MCF 10A (cell line): ENCODE measurements at places on chromosomes 2 and 18.

GRCh38 chr18:48519431-48520100 is 19.3 kb upstream of the CTIF start:
- DNase-seq: no peak

- no peak for DNase-seq
Measured at GRCh38 chr2:129912066-129912820, 67.2 kb upstream of the RAB6C start.

- peak; percentile 50 for DNase-seq
Measured at GRCh38 chr2:144801766-144802165, 281.8 kb upstream of the ZEB2 start.

DNA sequence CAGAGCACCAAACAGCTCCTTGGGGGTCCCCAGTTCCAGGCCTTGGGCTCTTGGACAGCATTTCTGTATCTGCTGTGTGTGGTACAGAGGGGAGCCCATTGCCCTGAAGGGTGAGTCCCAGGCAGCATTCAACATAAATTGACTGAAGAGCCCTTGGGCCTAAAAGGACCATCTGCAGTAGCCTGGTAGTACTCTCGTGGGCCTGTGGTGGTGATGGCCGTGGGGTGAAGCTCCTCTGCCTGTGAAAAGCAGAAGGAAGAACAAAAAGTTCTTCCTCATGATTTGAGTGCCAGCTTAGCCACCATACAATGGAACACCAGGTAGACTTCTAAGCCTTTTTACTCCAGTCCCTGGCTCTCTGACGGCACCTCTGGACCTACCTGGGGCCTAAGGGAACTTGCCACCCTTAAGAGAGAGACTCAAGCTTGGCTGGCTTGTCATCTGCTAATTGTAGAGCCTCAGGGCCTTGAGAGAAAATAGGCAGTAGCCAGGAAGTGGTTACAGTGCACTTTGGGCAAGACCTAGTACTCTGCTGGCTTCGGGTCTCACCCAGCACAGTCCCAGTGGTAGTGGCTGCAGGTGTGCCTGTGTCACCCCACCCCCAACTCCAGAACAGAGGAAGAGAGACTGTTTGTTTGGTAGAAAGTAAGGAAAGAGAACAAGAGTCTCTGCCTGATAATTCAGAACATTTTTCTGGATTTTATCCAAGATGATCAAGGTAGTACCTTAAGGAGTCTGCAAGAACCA is 84.6 kb upstream of the CERS6 start:
- DNase-seq: no peak

DNA sequence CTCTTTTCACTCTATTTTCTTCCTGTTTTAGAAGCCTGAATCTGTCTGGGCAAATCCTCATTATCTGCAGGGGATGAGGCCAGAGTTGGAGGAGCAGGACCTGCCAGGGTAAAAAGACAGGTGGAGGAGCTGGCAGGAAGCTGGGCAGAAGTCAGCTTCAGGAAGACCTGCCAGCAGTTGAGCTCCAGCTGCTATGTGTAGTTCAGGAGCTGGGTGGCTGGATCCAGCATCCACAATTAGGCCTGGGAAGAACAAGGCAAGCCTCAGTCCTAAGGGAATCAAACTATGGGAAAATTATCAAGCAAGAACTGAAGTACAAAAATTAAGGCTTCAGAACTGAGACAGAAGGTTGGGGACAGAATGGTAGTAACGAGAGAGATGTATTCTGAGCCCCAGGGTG is 174.0 kb downstream of the MREG start:
- DNase-seq: no peak

- no peak for DNase-seq
Measured at GRCh38 chr2:181660181-181660580, 3.3 kb upstream of the CERKL start.

GRCh38 chr2:24158131-24158530 is 16.7 kb upstream of the FAM228A start:
- no peak for DNase-seq

GRCh38 chr2:36800381-36800780 is 103.9 kb downstream of the VIT start:
- DNase-seq: no peak

DNA sequence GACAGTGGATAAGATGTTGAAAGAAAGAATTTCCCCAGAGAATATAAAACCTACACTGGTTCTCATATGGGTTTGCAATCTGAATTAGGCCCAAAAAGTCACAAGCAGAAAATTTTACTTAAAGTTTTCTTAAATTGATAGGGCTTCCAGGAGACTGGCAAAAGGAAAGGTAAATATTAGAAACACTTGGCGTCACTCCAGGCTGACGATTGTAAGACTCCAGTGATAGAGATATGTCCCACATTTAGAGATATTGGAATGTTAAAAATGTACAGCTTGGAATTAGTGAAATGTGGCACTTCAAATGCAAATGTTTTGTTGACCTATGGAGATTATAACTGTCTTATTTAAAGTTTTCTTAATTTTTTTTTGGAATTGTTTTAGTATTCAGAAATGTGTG is 14.0 kb downstream of the YIPF4 start:
- DNase-seq: peak; percentile 23

- DNase-seq: no peak
Measured at GRCh38 chr2:39683022-39683699, 17.4 kb downstream of the TMEM178A start.

- no peak for DNase-seq
Measured at GRCh38 chr2:181073896-181074295, 93.5 kb downstream of the UBE2E3 start.

- no peak for DNase-seq
Measured at GRCh38 chr2:120787111-120787821, 51.6 kb downstream of the GLI2 start.

DNA sequence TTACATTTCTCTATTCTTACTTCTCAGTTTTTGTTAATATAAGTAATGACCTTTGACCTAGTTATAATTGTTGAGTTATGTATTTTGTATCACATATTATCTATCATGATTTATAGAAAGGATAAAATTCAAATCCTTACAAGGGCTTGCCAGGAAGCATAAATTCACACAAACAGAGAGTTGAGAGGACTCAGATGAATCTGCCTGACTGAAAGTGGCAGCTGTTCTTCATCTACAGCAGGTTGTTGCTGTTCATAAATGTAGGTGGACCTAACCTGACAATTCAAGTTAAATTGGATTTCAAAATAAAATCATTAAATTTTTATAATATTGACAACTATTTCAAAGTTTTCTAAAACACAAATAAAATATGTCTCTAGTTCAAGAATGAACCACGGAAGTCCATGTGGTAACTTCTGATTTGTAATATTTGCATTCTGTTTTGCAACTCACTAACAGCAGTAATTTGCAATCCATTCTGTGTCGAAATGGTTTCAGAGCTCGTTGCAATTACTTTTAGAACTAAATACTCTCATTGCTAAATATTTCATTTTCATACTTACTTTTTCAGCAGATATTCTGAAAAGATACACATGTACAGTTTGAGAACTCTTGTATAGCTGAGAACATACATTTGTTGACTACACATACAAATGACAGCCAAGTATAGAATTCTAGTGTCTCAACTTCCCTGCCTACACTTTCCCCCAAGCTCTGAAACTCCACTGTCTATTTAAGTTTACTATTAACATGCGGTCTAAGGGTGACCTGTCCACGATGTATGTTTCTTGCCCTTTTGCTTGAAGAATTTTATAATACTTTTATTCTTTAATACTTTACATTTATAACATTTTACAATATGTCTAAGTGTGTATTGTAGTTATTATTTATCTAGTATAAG is 25.7 kb downstream of the SCN7A start:
- peak; percentile 47 for DNase-seq

DNA sequence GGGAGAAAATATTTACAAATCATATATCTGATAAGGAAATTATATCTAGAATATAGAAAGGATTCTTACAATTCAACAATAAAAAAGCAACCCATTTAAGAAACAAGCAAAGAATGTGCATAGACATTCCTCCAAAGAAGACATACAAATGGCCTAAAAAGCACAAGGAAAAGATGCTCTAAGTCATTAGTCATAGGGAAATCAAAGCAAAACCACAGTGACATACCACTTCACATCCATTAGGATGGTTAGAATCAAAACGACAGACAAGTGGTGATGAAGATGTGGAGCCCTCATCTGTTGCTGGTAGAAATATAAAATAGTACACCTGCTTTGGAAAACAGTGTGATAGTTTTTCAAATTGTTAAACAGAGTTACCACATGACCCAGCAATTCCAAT is 48.2 kb downstream of the MAPRE2 start:
- DNase-seq: no peak

DNA sequence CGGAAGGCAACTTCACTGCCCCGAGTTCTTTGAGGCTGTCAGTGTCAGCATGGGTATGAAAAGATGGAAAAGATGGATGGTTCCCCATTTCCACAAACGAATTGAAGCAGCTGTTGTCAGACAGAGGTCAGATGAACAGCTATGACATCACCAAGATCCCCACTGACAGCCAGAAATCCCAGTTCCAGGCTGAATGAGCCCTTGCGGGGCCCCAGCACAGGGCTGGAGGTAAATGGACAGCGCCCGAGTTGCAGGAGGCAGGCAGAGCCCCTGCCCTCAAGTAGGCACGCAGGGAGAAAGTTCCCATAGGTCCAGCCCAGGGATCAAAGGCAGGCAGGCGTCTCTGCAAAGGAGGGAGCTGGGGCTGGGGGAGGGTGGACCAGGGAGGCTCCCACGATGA is 169.5 kb upstream of the AGAP1 start:
- DNase-seq: no peak

DNA sequence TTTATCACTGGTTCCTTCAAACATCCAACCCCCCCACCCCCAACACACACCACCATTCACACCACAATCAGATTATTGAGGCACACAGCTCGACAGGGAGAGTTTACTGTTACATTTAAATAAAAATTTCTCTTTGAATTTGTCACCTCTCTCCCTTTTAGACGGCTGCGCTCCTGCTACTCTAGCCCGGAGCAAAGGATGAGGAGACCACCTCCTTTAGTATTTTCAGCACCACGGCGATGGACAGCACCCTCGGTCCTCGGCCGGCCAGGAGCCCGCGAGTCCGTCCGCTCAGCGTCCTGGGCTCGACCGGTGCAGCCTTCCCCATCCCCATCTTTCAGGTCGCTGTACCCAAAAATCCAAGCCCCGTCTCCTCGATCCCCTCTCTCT is 892 bp downstream of the CELF4 start:
- no peak for DNase-seq

- no peak for DNase-seq
Measured at GRCh38 chr2:1995987-1996386, 251.7 kb upstream of the PXDN start.

DNA sequence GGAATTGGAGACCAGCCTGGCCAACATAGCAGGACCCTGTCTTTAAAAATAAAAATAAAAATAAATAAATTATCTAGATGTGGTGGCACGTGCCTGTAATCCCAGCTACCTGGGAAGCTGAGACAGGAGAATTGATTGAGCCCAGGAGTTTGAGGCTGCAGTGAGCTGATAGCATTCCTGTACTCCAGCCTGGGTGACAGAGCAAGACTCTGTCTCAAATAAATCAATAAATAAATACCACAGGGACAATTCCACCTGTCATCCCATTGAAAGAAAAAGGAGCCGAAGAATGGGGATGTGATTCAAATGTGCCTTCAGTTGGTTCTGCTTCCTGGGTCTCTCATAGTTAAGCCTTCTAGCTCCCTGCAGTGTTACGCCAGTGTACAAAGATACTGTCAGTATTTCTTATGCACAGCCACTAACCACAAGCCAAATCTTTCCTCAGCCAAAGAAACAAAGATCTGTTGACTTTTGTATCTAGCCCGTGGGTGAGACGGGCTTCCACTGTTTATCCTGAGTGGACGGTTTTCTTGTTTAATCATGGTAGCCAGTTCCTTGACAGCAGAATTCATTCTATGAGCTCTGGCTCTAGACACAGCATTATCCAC is 12.6 kb downstream of the LGALSL start:
- no peak for DNase-seq

DNA sequence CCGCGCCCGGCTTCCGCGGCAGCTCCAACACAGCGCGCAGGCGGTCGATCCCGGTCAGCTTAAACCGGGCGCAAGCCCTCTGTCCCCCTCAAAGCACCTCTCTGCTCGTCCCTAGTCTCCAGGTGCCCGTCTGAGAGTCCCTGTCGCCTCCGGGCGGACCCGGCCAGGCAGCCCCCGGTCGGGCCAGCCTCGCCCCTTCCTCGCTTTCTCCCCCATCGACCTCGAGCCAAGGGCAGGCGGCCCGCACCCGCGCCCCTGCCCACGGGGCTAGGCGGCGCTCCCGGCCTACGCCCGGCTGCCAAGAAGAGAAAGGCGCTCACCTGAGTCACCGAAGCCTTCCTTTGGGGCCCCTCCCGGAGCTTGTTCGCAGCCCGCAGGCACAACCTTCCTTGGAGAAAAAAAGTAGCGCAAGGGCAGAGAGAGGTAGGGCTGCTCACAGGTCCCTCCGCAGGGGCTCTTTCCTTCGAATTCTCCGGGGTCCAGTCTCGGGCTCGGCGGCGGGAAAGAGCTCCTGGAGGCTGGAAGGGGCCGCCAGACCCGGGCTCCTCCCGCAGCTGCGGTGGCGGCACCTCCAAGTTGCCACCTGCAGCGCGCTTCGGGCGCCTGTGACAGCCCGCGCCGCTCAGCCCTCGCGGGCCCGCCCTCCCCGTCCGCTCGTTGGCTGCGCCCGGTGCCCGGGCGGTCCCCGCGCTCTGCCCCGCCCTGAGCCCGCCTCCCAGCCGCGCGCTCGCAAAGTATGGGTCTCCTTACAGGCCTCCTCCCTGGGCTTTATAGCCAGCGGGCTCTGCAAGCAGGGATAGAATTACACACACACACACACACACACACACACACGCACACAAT is 86.5 kb upstream of the EPB41L3 start:
- no peak for DNase-seq

- DNase-seq: no peak
Measured at GRCh38 chr2:207224381-207224780, 58.6 kb upstream of the KLF7 start.

- DNase-seq: no peak
Measured at GRCh38 chr2:47594656-47595055, 188.3 kb upstream of the MSH6 start.

- no peak for DNase-seq
Measured at GRCh38 chr2:126655500-126656430, at the start of gene GYPC. TSS of gene GYPC (plus strand) at chr2:126656158. CDS start at chr2:126656264, 106 bp downstream.

GRCh38 chr2:98713332-98714015 is 17.5 kb downstream of the MGAT4A start:
- DNase-seq: no peak

DNA sequence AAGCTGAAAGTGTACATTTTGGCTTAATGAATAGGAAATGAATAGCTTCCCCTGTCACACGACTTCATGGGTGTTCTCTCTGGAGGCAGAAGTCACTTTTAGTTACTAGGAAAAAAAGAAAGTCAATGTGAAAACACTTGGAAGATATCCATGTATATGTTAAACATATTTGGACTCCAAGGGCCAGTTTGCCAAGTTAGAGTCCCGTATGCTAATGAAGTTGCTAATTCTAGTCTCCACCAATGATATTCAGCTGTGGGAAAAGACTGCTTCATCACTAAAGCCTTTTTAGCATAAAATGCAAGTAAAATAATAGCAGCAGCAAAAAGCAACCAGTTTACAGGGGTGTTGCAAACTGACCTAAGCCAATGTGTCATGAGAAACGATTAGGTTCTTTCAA is 108.7 kb downstream of the PLCL1 start:
- no peak for DNase-seq

DNA sequence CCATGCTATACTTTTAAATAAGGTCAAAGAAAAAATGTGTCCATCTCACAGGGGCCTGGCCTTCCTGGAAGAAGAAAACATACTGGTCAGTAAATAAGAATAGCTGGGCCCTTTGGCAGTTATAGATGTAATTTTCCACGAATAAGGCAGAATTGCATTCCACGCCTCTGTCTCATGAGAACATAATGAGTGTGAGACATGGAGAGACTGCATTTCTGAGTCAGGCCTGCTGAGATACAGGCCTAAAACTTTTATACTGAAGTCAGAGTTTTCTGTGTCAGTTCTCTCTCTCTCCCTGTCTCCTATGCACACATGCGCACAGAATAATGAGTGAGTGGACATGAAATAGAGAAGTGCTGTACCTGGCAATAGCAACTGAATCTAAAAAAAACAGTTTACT is 20.4 kb upstream of the IL1R1 start:
- no peak for DNase-seq
